ENCODE measurements at places on chromosomes 1 and 21.
A peak's percentile ranks its signal among the peaks of the same experiment; 100 is the strongest.

DNA sequence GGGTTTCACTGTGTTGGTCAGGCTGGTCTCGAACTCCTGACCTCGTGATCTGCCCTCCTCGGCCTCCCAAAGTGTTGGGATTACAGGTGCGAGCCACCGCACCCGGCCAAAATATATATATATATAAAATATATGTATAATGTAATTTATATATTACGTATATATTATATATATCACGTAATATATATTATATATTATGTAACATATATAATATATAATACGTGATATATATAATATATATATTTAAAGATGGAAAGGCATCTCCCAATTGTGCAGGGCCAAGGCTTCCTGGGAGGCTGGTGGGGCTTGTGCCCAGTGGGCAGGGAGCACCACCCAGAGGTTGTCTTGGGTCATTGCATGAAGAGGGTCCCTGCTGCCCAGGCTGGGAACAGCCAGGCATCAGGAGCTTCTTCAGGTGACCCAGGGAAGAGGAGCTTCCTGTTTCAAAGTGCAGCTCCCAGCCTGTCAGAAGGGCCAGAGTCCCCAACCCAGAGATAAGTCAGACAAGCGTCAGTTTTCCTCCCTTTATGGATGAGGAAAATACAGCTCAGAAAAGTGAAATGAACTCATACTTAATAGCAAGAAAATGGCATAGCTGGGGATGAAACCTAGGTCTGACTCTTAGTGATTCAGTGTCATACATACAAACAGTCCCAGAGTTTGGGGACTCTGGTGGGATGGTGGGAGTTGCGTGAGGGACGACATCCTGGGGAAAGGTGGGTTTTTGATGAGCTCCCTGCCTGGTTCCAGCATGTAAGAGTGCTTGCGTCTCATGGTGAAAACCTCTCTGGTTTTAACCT lies 12.0 kb downstream of the UBE2Q1 start:
- DNase-seq = peak; percentile 63

DNA sequence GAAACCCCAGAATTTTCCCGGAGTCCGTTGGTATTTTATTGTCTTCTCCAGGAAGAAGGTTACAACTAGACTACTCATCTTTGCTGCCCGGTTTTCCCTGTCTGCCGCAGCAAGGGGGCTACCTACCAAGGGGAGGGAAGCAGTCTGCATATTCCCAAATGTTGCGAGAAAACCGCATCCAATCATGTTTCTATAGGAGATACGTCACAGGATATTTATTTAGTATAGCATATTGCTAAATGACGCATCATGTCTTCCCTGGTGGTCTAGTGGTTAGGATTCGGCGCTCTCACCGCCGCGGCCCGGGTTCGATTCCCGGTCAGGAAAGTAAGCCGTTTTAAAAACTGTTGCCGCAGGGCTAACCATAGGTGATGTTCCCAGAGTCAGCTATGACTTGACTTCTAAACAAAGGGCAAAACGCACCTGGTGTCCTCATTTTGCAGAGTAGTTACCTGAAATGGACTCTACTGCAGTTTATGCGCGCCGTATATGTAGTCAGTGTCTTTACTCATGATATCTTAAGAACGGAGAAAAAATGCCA lies 15.2 kb upstream of the ZNF692 start:
- DNase-seq = no peak

- DNase-seq = no peak
Measured at GRCh38 chr1:247367786-247368422, 36.2 kb upstream of the ZNF496 start.

- DNase-seq = no peak
Measured at GRCh38 chr1:63777286-63777685, 3.5 kb downstream of the ROR1 start.

DNA sequence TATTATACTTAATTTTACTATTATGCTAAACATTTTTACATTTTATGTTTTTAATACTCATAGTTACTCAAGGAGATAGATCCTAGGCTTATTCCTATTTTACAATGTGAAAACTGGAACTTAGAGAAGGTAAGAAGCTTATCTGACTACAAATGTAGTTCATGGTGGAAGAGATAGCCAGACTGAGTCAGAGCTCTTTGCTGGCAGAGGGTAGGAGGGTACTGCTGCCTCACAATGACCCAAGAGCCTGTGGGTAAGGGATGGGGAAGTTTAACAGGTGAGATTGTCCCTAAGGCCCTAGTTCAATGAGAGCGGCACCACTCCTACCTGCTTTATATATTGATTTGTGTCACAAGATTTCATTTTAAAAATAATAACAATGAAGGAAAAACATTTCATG lies 34.1 kb upstream of the NEK7 start:
- DNase-seq = peak; percentile 42

DNA sequence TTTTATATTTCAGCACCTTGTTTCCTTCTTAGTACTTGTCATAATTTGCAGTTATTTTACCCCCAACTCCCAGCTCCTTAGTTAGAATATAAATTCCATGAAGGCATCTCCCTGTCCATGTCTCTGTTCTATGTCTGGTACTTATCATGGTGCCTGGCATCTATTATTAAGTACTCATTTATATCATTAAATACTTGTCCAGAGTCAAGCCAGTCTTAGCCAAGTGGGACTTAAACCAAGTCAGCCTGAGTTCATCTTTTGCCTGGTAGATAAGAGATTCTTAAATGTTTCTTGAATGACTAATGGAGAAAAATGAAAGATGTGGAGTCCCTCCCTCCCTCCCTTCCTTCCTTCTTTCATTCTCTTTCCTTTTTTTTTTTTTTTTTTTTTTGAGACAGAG lies 9.4 kb downstream of the SLC25A44 start:
- no peak for DNase-seq

- no peak for DNase-seq
Measured at GRCh38 chr1:102032534-102032933, 35.8 kb upstream of the OLFM3 start.

DNA sequence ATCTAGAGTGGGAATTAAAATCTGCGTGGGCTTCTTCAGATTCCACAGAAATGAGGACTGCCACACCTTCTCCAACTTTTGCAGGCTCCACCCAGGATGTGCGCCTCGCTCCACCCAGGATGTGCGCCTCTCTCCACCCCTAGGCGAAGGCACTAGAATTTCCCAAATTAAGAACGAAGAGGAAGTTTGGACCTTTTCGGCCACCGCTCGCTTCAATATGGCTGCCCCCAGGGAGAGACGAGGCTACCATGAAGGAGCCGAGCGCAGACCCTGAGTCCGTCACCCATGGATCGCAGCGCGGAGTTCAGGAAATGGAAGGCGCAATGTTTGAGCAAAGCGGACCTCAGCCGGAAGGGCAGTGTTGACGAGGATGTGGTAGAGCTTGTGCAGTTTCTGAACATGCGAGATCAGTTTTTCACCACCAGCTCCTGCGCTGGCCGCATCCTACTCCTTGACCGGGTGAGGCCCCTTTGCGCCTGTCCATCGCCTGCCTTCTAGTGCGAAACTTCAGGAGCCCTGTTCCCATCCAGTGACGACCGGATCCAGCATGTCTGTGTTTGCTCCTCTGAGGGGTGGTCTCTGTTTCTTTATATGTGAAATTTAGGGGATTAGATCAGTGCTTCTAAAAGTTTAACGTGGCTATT lies at the start of the genes CRYZ and TYW3:
TSS of gene CRYZ (minus strand) at position 91 of the 644 bp plus-strand sequence. CDS start 8,229 bp downstream, outside the sequence.
TSS of gene TYW3 (plus strand) at position 193 of the 644 bp plus-strand sequence. CDS start at position 286, 93 bp downstream.
- peak; percentile 93 for DNase-seq

- DNase-seq = no peak
Measured at GRCh38 chr1:155106862-155107261, 20.8 kb upstream of the EFNA1 start.

- DNase-seq = no peak
Measured at GRCh38 chr1:1306661-1307260, 969 bp downstream of the ACAP3 start.

DNA sequence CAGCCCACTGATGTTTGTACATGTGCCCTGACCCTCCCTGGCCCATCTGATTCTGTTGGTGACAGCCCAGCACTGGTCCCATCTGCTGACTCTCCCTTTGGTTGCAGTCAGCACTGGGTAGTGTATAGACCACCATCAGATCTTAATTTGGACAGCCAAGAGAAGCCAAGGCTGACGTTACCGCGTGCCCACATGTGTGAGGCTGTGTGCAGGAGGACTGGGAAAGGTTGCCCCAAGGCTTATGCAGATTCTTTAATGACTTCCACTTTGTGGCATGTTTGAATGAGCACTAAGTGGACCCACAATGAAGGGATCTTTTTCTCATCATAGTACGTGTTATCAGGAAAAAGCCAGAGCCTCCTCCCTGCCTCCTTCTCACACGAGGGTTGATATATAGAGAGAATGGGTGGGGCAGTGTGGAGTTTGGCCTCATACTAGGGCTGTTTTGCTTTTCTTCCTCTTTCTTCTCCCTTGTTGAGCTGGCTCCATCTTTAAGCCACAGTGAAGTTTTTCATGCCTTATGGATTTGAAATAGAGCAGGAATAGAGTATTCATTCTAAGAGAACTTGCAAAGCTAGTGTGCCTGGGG lies 93.5 kb downstream of the NAV1 start:
- DNase-seq = no peak

DNA sequence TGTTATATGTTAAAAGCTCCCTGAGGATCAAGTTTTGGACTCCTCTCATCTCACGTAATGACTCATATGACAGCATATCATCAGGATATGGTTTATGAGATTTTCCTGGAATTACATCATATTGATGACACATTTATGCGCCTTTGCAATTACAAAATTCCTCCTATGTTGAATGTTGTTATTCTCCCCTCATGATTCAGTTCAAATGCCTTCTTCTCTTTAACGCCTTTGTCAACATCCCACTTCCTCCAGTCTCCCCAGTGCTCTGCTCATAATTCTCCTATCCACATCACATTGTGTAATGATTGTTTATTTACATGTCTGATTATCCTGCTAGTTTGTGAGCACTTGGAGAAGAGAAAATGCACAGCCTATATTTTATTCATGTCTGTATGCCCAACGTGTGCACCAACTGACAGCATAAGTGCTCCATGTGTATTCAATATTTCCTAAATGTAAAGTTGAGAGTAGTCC lies 80.9 kb upstream of the BACH1 start:
- no peak for DNase-seq

DNA sequence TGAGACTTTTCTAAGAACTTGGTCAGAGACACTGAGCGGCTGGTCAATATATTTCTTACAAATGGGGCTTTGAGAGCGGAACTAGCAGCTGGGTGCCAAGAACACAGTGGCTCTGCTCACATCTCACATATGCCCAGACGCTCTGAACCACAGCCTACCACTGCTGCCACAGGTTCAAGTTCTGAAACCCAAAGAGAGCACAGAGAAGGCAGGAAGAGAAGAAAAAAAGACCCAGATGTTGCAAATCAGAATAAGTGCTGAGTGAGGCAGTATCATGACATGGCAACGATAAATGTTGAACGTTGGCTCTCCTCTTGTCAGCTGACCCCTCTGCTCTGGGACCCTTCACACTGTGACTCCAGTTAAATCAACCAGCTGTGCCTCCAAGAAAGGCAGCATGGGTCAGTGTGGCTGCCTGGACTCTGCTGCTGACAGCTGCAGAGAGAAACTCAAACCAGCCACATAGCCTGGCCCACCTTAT lies 26.4 kb downstream of the HIVEP3 start:
- DNase-seq = no peak

DNA sequence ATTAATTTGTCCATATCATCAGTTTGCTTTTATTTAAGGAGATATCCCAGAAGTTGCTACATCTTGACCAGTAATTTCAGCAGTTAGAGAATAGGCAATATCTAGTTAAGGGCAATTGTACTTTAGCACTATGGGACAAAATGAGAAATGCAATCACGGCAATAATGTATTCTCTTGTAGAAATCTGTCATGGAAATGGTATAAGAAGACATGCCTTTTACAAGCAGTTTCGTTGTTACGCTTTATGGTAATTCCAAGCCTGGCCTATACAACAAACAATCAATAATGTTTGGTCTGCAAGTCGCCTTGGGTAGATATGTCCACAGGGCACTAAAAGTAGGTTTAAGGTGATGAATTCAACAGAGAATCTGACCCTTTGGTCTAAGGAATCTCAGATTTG lies 1.2 kb upstream of the NOS1AP start:
- no peak for DNase-seq

- DNase-seq = peak; percentile 25
Measured at GRCh38 chr1:40438391-40439015, 11.8 kb upstream of the ZFP69B start.

GRCh38 chr1:95233319-95233736 lies 682 bp upstream of the RWDD3 start:
- peak; percentile 57 for DNase-seq

- no peak for DNase-seq
Measured at GRCh38 chr1:86832433-86832832, 81.5 kb downstream of the SELENOF start.

DNA sequence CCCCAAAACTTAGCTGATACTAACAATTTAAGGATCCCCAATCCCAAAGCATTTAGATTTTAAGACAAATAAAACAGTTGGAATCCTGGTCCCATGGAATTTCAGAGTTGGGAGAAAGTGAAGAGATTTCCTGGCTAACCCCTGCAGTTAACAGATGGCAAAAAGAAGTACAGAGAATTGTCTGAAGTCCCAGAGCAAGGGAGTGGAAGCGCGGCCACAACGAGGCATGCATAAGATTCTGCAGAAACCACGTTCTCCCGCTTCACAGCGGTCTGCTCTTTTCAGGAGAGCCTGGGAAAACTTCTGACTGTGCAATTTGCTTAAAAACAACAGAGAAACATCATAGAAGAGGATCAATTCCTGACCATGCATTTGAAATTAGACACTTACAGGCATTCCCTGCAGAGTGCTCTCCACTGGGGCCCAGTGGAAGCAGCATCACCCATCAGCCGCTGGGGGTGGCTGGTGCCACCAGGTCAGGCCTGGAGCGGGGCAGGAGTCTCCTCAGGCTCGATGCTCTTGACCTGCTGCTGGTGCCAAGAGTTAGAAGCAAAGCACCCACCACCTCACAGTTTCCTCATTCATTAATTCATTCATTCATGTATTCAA lies 226.7 kb upstream of the POU3F1 start:
- DNase-seq = no peak

DNA sequence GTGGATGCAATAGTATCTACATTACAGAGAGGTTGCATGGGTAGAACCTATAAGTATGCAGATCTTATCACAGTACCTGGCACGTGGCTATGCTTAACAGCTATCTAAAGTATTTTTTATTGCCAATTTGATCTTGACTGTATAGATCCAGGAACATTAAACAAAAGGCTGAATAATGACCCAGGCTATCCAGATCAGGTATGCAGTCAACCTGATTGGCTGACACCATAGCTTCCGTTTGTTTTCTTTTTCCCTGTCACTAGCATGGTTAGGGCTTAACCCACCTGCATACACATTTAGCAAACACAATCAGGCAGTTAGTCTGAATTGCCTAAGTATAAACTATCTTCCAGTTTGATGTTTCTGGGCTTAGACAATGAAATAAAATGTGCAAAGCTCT lies 264.9 kb upstream of the PLXNA2 start:
- DNase-seq = no peak

GRCh38 chr1:204703826-204704612 lies 18.5 kb upstream of the LRRN2 start:
- no peak for DNase-seq
